Stimulated activated CD4-positive, alpha-beta T cell treated with anti-CD3 and anti-CD28 coated beads, TNF-alpha, amount 100 ng/mL, for 4 hours (primary cell): ENCODE measurements at places on chromosomes 4 and X.
A peak's percentile ranks its signal among the peaks of the same experiment; 100 is the strongest.

DNA sequence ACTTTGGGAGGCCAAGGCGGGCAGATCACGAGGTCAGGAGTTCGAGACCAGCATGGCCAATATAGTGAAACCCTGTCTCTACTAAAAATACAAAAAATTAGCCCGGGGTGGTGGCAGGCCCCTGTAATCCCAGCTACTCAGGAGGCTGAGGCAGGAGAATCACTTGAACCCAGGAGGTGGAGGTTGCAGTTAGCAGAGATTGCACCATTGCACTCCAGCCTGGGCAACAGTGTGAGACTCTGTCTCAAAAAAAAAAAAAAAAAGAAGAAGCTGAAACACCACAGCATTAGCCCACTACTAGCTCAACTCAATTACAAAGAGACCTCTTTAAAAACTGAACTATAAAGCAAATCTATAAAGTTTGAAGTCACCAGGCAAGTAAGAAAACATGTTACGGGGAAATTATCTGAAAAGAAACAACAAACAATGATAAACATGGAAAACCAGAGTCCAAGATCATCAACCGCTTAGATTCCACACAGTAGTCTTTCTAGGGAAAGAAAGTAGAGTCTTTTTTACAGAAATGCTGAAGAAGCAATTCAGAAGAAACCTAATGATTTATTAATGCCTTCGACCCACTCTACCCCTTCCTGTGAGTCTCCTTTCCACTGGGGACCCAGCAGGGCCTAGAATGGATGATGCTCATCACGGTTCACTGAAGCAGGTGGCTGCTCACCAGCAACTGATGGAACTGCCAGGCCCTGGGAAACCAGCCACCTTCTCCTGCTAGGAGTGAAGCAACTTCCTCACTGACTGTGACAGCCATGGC is 6.6 kb downstream of the SAT1 start:
- DNase-seq = no peak

- DNase-seq = no peak
Measured at GRCh38 chr4:56622176-56622575, 58.9 kb downstream of the HOPX start.

DNA sequence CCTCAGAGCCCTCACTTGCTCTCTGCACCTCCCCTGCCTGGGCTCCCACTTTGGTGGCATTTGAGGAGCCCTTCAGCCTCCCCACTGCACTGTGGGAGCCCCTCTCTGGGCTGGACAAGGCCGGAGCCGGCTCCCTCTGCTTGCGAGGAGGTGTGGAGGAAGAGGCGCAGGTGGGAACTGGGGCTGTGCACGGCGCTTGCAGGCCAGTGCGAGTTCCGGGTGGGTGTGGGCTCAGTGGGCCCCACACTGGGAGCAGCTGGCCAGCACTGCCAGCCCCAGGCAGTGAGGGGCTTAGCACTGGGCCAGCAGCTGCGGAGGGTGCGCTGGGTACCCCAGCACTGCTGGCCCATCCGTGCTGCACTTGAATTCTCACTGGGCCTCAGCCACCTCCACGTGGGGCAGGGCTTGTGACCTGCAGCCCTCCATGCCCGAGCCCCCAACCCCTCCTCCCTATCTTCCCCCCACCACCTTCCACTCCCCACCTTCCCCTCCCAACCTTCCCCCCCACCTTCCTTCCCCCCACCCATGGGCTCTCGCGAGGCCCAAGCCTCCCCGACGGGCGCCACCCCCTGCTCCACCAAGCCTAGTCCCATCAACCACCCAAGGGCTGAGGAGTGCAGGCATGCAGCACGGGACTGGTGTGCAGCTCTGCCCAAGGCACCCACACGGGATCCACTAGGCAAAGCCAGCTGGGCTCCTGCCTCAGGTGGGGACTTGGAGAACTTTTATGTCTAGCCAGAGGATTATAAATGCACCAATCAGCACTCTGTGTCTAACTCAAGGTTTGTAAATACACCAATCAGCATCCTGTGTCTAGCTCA is 113.5 kb upstream of the BEND4 start:
- DNase-seq = no peak

- DNase-seq = no peak
Measured at GRCh38 chrX:38935561-38935960, 134.3 kb downstream of the MID1IP1 start.

DNA sequence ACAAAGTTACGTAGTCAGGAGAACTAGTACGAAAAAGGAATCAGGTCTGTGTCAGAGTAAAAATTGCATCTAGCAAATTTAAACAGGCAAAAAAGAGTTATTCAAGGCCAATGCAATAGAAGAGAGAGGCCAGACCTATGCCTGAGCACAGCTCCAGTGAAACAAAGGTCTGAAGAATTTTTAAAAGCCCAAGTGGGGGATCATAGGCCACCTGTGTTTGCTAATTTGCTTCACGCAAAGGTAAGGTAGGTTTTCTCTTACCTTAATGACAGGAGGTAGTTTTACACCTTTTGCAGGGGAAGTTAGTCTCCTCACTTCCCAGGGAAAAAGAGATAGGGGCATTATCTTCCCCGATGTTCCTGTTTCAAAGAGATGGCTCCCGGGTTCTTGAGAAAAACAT is 448.6 kb upstream of the TECRL start:
- DNase-seq = no peak

DNA sequence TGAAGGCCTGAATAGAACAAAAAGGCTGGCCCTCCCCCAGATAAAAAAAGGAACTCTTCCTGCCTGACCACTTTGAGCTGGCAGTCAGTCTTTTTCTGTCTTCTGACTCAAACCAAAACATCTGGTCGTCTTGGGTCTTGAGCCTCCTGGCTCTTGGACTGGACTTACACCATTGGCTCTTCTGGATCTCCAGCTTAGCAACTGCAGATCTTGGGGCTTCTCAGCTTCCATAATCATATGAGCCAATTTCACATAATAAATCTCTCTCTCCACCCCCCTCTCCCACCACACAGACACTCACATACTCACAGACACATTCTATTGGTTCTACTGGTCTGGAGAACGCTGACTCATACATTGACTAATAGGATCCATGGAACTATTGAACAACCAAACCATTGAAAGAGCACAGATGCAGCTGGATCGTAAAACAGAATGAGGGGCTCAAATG is 15.6 kb upstream of the CWH43 start:
- DNase-seq = no peak

GRCh38 chr4:111693758-111694157 is 451.5 kb upstream of the FAM241A start:
- no peak for DNase-seq

DNA sequence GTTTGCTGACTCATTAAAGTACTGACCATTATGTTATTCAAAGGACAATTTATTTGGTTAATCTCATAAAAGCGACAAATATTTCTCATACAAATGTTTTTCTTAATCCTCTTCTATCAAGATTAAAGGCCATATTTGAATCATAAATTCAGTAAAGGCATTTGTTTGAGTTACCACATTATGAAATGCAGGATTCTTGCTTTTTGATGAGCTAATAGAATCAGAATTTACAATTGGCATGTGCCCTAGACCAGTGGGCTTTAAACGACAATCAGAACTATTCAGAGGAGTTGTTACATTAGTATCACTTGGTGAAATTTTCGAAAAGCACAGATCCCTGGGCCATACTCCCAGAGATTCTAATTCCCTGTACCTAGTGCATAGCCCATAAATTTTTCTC is 55.3 kb downstream of the KLHL4 start:
- DNase-seq = no peak

- DNase-seq = no peak
Measured at GRCh38 chr4:65021737-65022136, 612.5 kb upstream of the TECRL start.

DNA sequence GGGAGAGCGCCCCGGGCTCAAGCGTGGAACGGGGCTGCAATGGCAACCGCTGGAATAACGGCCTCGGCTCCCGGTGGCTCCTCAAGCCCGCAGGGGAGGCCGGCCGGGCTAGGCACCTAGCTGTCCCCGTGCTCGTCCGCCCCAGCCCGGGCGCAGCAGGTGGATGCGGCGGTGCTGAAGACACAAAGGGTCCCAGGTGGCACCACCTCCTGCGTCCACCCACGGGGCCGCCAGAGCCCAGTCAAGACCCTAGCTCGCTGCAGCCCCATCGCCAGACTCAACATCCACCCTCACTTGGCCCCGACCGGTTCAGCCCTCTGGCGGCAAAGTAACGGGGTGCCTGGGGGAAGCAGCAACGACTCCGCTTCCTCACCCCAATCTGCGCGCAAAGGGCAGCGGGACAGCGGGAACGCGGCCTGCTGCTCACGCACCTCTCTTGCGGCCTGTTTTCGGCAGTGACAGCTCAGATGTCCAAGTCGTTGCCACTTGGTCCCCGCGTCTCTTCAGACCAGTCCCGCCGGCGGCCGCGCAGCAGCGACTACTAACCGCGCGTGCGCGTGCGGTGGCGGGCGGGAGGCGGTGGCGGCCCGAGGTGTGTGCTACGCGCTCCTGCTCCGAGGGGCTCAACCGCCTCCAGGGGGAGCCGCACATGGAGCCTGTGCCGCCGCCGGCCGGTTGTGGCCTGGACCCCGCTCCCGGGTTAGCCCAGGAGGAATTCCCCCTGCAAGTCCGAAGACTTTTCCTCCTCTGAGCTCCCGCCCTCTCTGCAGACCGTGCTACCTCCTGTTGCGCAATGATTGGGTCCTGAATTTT is at the start of gene CLGN:
Gene CLGN, minus strand, starts transcription at position 543 of the 813 bp plus-strand sequence. CDS start 14,570 bp downstream, outside the sequence.
- peak; percentile 25 for DNase-seq

- no peak for DNase-seq
Measured at GRCh38 chr4:75169427-75169826, 236.5 kb downstream of the PARM1 start.

DNA sequence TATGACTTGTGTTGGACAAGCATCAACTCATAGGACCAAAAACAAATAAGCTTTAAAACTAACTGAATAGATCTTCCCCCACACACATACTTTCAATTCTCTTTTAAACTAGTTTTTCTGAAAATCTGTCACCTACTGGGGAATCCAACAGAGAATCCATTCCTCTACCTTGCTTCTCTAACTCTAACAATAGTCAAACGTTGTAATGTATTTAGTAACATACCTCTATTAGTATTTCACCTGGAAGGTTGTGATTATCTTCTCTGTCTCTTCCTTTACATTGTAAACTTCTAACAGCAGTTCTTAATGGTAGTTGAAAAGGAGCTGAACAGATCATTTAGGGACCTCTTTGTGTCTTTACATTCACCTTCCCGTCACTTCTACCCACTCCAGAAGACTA is 337.1 kb upstream of the FAM241A start:
- DNase-seq = no peak

DNA sequence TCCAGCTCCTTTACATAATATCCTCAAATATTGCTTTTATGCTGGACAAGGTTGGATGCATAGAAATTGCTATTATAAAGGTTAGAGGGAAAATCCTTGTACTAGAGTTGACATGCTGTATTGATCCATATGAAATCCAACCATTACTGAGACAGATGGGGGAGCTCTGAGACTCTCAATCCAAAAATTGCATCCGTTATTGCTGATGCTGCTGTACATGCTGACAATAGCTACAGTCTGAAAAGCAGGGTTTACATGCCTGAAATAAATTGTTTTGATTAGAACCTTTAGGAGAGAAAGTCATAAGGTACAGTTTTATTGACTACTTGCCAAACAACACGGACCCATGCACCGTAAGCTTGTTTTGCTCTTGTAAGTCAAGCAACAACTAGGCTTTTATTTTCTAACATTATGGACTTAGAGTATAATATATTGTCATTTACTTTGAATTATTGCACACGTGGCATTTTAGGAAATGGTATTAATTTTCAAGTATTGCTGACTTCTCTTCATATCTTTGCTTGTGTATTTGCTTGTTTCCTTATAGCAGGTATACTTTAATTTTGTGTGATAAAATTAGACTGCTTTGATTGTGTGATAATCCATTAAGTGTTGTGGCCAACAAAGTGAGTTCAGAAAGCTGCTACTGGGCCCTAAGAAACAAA is 1365.2 kb downstream of the STIM2 start:
- no peak for DNase-seq

- DNase-seq = no peak
Measured at GRCh38 chrX:140510895-140511295, 6.0 kb upstream of the SOX3 start.

DNA sequence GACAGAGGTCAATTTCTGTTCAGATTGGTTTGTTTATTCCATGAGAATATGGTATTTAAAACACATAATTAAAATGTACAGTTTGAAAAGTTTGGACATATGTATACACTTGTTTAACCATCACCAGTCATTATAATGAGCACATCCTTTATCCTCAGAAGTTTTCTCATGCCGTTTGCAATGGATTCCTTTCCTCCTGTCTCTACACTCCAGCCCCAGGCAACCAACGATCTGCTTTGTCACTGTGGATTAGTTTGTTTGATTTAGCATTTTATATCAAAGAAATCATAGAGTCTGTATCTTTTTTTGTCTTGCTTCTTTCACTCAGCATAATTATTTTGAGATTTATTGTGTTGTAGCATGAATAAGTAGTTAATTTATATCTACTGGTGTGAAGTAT is 243.0 kb upstream of the TRAM1L1 start:
- no peak for DNase-seq

DNA sequence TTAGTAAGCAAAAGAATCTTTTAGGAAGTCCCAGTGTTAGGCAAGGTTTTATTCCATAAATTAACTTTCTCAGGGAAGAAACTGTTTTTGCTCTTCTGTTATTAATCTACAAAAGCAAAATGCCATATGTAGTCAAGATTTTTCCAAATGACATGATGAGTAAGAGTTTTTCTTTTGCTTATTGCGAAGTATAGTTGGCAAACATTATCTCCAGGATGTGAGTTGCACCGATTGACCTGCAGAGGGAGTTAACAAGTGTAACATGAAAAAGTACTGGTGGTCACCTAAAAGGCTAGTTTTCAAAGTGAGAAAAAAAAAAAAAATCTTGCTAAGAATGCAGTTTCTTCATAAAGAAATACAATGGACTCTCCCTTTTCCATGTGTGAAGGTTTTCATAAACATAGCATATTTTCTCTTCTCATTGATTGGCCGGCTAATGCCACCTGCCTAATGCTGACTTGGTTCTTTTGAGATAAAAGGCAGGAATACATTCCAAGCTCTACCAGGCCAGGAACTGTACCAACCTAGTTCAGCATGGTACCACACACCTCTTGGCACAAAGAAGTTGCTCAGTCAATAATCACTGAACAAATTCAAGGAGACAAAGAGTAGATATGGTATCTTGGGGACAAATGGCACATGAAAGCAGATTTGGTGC is 100.2 kb downstream of the LNX1 start:
- no peak for DNase-seq

GRCh38 chr4:8507196-8507570 is 66.6 kb downstream of the TRMT44 start:
- DNase-seq = no peak

- no peak for DNase-seq
Measured at GRCh38 chr4:1490654-1491327, 84.5 kb upstream of the NKX1-1 start.
